ENCODE measurements at places on chromosomes 5 and 9.

GRCh38 chr9:98879963-98880310 is 63.8 kb upstream of the COL15A1 start:
- H3K36me3 ChIP-seq = no peaks in the 10 kb centered on the region
- no peak overlapping the region for H3K27ac ChIP-seq
- no peaks in the 10 kb centered on the region for H3K4me1 ChIP-seq
- no peak overlapping the region for H3K4me3 ChIP-seq
- H3K27me3 ChIP-seq = no peaks in the 10 kb centered on the region
- DNase-seq = no peak

GRCh38 chr9:134607971-134608370 is 33.6 kb upstream of the COL5A1 start:
- H3K27me3 ChIP-seq = no peaks in the 10 kb centered on the region
- H3K4me1 ChIP-seq = no peaks in the 10 kb centered on the region
- no peak overlapping the region for H3K27ac ChIP-seq
- H3K36me3 ChIP-seq = no peaks in the 10 kb centered on the region

- H3K27me3 ChIP-seq = no peaks in the 10 kb centered on the region
- no peak overlapping the region for H3K27ac ChIP-seq
- no peaks in the 10 kb centered on the region for H3K4me1 ChIP-seq
- no peaks in the 10 kb centered on the region for H3K36me3 ChIP-seq
- no peak for DNase-seq
Measured at GRCh38 chr5:96717874-96718273, 55.7 kb downstream of the CAST start.

- no peak for DNase-seq
- no peaks in the 10 kb centered on the region for H3K36me3 ChIP-seq
- no peak overlapping the region for H3K4me3 ChIP-seq
- H3K27me3 ChIP-seq = no peaks in the 10 kb centered on the region
- H3K27ac ChIP-seq = no peak overlapping the region
Measured at GRCh38 chr5:148740966-148741742, 85.3 kb upstream of the ADRB2 start.

DNA sequence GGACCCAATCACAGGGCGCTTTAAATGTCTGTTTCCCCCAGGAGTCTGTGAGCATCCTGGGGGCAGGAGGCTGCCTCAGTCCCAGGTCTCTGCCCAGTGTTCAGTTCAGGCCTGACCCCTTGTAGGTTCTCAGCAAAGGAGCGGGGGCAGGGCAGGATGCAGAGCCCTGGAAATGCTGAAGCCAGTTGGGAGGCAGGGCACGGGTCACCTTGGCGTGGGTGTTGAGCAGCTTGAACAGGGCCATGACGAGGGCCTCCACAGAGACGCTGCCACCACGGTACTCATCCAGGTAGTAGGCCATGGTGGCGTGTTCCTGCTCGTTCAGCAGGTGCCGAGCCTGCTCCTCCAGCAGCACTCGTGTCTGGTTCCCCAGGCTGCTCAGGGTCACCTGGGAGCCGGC is 36.3 kb upstream of the AKNA start:
- no peak for DNase-seq
- no peak overlapping the region for H3K4me3 ChIP-seq
- no peaks in the 10 kb centered on the region for H3K36me3 ChIP-seq
- H3K27me3 ChIP-seq = no peaks in the 10 kb centered on the region
- H3K27ac ChIP-seq = no peak overlapping the region

- no peaks in the 10 kb centered on the region for H3K36me3 ChIP-seq
- H3K27me3 ChIP-seq = no peaks in the 10 kb centered on the region
- no peak overlapping the region for H3K4me3 ChIP-seq
- H3K4me1 ChIP-seq = no peaks in the 10 kb centered on the region
- no peak overlapping the region for H3K27ac ChIP-seq
Measured at GRCh38 chr5:68430279-68430678, 214.7 kb downstream of the PIK3R1 start.

GRCh38 chr9:133273098-133273497 is 1.9 kb downstream of the ABO start:
- no peaks in the 10 kb centered on the region for H3K4me1 ChIP-seq
- peaks cover 48% of the 10 kb centered on the region for H3K27me3 ChIP-seq
- no peaks in the 10 kb centered on the region for H3K36me3 ChIP-seq
- no peak for DNase-seq

- peaks cover 20% of the 10 kb centered on the region for H3K36me3 ChIP-seq
- no peak overlapping the region for H3K4me3 ChIP-seq
- no peaks in the 10 kb centered on the region for H3K27me3 ChIP-seq
- no peak for DNase-seq
Measured at GRCh38 chr9:35661756-35662350, 3.1 kb downstream of the ARHGEF39 start.

DNA sequence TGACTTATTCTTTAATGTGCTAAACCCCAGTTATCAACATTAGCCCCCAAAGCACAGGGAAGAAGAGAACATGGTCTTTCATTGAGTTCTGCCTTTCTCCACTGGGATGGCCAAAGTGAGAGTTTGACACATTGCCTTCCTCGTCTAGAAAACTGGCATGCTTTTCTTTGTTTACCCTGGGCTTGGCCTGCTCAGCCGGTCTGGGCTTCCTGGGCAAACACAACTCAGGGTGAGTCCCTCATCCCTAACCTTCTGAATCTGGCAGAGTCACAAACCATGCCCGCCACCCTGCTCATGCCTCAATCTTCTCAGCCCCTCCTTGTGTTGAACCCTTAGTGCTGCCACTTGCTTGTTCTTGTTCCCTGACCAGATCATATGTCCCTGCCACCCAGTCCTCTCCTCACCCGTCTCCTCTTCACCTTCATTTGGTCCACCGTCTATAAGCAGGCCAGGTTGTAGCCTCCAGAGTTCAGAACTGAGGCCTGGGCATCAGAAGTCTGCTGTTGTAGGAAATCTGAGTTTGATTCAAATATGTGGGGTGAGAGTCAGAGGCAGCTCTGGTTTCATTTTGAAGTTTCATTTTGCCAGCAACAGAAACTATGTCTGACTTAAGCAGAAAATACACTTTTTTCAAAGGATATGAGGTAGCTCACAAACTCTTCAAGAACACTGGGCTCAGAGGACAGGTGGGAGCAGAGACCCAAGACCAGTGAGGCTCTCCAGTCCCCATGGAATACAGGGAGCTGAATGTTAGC is 217.6 kb downstream of the NDUFS4 start:
- H3K27me3 ChIP-seq = no peaks in the 10 kb centered on the region
- H3K4me3 ChIP-seq = no peak overlapping the region
- DNase-seq = no peak
- H3K4me1 ChIP-seq = no peaks in the 10 kb centered on the region
- H3K27ac ChIP-seq = no peak overlapping the region
- H3K36me3 ChIP-seq = no peaks in the 10 kb centered on the region

- peaks cover 9% of the 10 kb centered on the region for H3K4me1 ChIP-seq
- peak; percentile 68 for DNase-seq
- peak overlapping the region; percentile 38 for H3K4me3 ChIP-seq
- no peak overlapping the region for H3K27ac ChIP-seq
- peaks cover 89% of the 10 kb centered on the region for H3K27me3 ChIP-seq
Measured at GRCh38 chr9:37035648-37036370, 1.7 kb upstream of the PAX5 start.

DNA sequence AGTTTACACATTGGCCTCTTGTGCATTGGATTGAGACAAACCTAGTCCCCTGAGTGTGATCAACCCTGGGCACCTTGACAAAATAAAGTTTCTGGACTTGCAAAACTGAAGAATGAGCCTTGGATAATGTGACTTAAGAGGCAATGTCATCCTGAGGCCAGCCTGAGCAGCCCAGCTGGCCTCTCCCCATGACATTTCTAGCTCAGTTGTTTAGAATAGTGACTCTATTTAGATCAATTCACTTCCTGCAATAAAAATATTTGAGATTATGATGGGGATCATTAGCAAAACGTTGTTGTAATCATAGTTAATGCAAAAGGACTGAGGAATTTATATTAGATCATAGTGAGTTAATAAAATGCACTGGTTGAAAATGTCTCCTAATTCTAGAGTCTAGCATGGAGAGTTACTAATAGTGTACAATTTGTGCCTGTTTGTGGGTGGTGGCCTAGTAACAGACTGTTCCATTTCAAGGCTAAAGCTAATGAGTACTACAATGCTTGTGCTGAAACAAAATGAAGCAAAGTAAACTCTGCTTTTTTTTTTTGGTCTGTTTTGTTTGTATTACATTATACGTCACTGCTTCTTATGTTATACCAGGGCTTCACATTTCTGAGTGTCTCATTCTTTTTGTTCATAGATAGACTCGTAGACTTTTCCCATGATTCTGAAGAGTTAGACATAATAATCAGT is 10.9 kb upstream of the RHOBTB3 start:
- H3K4me3 ChIP-seq = no peak overlapping the region
- no peaks in the 10 kb centered on the region for H3K27me3 ChIP-seq
